ENCODE measurements at places on chromosomes 7 and 10.

GRCh38 chr7:15720849-15721471 is 34.5 kb upstream of the MEOX2 start:
- peak; percentile 10 for DNase-seq

DNA sequence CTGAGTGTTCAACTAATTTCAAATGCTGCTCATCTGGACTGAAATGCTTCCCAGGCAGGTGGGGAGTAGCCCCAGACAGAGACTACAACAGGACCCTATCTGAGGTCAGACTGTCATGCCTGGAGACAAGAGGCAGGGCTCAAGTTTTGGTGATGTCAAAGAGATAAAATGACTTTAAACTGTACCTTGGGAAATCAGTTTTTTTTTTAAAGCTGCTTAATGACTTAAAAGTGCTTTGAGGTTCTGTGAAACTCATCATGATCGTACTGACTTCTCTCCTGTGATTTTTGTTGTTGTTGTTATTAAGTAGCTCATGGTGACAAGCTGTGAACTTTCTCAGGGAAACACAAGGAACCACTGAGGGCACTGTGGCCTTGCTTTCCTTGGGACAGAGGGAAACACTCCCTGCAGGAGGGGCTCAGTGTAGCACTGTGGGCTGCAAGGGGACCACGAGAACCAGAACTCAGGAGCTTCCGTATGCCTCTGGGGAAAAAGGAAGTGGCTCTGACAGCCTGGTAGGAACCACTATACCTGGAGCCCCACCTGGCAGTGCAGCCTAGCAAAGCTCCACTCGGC is 9.5 kb downstream of the HIPK2 start:
- no peak for DNase-seq

DNA sequence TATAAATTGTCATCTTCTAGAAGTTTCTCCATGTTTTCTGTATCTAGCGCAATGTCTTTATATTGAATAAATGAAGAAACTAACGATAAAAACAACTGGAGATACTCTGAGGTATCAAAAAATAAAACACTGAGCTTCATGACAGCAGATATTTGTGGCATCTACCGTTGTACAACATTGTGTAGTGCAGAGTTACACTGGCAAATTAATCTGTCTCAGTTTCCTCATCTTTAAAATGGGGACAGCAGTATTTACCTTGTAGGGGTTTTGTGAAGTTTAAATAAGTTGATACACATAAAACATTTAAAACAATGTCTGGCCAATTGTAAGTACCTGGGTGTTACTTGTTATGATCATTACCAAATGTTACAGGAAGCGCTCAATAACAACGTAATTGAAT is 10.4 kb downstream of the ITGB1 start:
- no peak for DNase-seq

DNA sequence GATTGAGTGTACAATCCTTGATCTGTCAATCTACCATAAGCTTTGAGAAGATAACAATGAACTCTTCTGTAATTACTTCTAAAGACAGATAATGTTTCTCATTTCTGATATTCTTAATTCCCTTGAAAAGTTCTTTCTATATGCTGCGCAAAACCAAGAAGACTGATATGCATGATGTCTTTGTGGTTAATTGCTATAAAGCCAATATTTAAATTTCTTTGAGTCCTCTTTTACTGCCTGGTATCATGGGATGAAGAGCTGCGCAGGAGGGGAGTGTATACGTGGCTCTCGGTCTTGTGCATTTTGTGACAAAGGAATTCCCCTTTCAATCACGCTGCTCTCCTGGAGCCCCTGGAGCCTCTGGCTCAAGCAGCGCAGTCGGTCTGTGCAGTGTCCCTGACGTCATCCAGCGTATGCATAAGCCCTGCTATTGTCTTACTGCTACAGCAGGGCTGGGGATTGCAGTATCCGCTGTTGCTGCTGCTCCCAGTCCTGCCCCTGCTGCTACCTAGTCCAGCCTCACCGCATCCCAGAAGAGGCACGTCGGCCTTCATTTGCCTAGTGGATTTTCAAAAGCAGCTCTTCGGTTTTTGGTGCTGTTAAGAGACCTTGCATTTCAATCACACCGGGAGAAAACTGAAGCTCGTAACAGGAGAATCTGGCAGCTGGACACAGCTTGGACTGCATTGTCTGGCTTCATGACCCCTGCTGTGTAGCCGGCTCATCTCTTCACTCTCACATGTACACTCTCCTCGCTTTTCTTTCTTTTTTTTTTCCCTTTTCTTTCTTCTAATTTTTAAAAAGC is 66.7 kb downstream of the ST7 start:
- peak; percentile 56 for DNase-seq

- DNase-seq: no peak
Observed at GRCh38 chr10:28619455-28619854, 57.9 kb upstream of the BAMBI start.

- DNase-seq: peak; percentile 70
Observed at GRCh38 chr7:140517546-140518369, 38.5 kb upstream of the MKRN1 start.

DNA sequence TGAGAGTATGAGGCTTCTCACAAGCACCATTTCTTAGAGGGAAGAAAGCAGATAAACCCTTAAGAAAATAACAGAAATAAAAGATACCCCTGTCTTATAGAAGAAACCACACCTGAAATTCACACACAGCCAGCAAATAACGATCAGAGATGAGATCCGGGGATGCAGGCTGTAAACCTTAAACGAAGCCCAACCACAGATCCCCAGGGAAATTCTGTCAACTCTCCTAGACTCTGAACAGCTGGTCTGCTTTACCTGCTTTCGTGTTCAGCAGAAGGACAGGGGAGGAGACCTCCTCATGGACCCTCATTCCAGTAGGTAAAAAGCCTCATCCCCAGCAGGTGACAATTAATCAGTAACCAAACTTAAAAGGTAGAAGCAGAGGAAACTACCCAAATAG is 45.0 kb downstream of the VOPP1 start:
- no peak for DNase-seq

- DNase-seq: no peak
Observed at GRCh38 chr7:2478800-2479199, 2.6 kb upstream of the GRIFIN start.

- DNase-seq: no peak
Observed at GRCh38 chr7:94050046-94050445, 45.9 kb upstream of the BET1 start.

- DNase-seq: peak; percentile 53
Observed at GRCh38 chr10:89427629-89428028, 13.3 kb downstream of the IFIT5 start.

DNA sequence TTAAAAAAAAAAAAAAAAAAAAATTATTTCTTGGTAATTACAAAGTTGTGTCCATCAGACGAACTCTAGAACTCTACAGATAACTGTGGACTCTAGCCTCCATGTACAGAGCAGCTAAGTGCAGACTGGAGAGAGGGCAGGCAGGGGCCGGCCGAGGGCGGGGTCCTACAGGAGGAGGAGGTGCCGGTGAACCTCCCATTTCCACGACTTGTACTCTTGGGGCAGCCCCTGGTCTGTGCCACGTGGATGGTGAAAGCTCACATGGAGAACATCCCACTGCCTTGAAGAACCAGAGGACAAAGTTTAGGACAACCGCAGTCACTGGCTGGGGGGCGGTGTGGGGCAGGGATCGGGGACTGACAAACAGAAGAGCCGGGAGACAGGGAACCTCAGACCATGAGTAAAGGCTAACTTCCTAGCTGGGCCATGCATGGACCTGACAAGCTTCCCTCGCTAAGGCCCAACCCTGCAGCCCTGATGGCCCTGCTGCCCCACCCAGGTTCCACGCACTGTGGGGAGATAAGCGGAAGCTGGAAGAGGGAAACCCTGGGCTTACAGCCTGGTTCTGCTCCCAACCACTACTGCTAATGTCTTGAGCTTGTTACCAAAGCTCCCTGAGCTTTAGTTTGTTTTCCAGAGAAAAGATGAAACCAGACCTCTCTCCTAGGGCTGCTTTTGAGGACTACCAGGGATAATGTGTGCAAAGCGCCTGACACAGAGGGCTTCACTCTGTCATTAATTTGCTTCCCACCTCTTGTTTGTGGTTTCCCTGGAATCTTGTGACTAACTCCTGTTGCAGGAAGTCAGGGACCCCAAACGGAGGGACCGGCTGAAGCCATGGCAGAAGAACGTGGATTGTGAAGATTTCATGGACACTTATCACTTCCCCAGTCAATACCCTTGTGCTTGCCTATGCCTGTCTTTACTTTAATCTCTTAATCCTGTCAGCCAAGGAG is 16.1 kb upstream of the SEC61G start:
- no peak for DNase-seq

- DNase-seq: no peak
Observed at GRCh38 chr10:123245264-123245663, 91.1 kb downstream of the BUB3 start.

GRCh38 chr7:151076863-151077704 is 3.5 kb downstream of the FASTK start:
- DNase-seq: no peak

DNA sequence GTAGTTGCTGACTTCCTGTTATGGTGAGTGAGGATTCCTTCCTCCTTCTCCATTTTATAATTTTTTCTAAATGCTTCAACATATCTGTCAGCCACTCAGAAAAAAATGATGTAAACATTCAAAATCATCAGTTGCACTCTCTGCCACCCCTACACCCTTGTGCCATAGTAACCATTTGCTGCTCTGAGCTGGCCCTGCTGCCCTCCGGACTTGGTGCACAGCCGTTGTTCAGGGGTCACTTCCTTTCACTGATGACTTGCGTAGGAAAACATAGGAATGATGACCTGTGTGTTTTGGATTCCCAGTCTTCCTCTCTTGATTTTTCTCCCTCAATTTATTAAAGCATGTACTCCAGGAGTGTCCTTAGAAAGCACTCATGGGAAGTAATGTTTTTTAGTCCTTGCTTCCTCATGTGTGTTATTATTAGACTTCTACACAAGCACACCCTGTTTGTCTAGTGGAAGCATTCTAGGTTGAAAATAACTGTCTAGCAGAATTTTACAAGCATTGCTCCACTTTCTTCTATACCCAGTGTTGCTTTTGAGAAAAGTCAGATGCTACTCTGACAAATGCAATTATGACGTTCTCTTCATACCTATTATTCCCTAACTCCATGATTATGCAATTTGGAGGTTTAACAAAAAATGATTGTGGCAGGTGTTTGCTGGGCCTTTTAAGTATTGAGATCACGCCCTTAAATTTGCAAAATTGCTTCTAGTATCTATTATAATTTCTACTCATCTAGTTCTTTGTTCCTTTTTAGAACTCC is 62.6 kb upstream of the MTPN start:
- DNase-seq: no peak

DNA sequence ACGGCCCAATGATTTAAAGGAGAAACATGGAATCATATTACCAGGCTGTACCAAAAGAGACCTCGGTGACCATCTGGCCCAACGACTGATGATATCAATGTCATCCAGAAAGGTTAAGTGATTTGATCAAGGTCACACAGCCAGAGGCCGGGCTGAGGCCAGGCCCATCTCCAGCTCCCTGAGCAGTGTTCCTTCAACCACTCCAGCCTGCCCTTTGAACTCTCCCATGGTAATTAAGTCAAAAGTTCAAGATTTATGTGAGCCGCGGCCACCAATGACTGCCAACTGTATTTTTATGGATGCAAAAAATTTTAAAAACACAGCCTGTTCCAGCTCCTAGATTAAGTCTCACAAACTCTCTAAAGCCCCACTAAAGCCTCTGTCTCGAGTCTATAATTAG is 41.8 kb downstream of the FGFR2 start:
- no peak for DNase-seq

- DNase-seq: no peak
Observed at GRCh38 chr7:111681242-111681641, 119.0 kb upstream of the IMMP2L start.

- no peak for DNase-seq
Observed at GRCh38 chr7:41975849-41976248, 261.2 kb downstream of the GLI3 start.

- DNase-seq: no peak
Observed at GRCh38 chr7:106982415-106982814, 62.1 kb upstream of the PRKAR2B start.

- no peak for DNase-seq
Observed at GRCh38 chr10:3538291-3538655, 246.7 kb downstream of the KLF6 start.

- no peak for DNase-seq
Observed at GRCh38 chr10:125283191-125283835, 123.0 kb upstream of the CTBP2 start.

- DNase-seq: no peak
Observed at GRCh38 chr7:1839701-1840100, 169.6 kb downstream of the ELFN1 start.

DNA sequence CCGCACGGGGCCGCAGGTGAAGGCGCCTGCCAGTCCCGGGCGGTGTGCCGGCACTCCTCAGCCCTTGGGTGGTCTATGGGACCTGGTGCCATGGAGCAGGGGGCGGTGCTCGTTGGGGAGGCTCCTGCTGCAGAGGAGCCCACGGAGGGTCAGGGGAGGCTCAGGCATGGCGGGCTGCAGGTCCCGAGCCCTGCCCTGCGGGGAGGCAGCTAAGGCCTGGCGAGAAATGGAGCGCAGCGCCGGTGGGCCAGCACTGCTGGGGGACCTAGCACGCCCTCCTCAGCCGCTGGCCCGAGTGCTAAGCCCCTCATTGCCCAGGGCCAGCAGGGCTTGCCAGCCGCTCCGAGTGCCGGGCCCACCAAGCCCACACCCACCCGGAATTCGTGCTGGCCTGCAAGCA is 18.9 kb downstream of the AKR1E2 start:
- DNase-seq: no peak

DNA sequence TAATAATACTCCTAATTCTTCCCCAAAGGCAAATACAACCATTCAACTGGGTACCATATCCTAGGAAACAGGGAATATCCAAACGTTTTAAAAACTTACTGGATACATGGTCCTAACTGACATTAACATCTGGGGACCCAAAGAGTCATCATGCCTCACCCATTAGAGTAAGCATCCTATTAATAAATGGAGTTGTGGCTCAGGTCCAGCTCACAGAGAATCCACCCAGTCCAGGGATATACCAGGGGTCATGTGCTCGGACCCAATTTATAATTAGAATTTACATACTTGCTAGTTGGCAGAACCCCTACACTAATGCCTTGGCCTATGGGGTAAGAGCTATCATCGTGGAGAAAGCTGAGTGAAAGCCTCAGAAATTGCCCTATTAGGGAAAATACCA is 670.0 kb downstream of the XPNPEP1 start:
- no peak for DNase-seq

DNA sequence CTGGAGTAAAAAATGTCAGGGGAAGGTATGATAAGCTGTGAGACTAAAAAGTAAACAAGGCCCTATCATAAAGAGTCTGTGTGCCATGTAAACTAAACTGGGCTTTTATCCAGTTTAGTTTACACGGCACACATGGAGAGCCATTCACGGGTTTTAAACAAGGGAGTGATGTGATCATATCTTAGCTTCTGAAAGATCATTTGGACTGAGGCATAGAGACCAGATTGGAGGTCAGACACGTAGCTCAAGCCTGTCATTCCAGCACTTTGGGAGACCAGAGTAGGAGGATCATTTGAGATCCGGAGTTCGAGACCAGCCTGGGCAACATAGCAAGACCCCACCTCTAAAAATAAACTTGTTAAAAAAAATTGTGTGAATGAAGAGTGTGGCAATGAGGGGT is 50.1 kb downstream of the SKIDA1 start:
- DNase-seq: no peak

- DNase-seq: no peak
Observed at GRCh38 chr10:133033742-133034048, 54.0 kb upstream of the ADGRA1 start.
